ENCODE measurements at places on chromosomes 7 and 10.

- DNase-seq: no peak
Observed at GRCh38 chr7:87345962-87346371, 503 bp downstream of the CROT start.

DNA sequence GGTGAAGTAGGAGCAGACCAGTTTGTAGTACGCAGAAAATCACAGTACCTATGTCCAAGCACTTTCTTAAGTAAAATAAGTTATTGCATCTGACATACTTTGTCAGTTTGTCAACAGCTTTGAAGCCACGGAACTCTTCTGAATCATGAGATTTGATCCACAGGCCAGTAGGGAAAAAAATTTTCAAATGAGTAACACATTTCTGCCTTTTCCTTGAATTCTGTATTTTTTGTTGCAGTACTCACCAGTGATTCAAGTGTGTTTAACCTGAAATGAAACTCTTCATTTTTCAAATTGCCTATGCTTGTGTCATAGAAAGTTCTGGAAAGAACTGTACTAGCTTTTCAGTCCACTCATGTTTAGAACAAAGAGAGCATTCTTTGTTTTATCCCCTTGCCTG is 337.7 kb downstream of the GATA3 start:
- DNase-seq: no peak

GRCh38 chr7:78083476-78084120 is 285.0 kb downstream of the PHTF2 start:
- DNase-seq: no peak

DNA sequence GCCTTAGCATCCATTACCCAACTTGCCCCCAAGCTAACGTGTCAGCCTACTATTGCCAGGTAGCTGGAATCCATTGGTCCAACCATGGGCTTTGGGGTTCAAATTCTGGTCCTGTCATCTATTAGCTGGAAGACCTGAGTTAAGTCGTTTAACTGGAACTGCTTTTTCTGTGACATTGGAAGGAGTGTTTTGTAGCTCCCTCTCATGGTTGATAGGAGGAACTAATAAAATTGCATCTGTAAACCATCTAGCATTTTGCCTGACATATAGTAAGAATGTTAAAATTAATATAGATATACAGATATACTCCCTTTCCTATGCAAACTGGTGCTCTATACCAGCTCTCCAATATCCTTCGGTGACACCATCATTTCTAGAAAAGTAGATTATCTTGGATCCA is 23.8 kb upstream of the SLF2 start:
- no peak for DNase-seq

- DNase-seq: no peak
Observed at GRCh38 chr7:15011289-15011688, 108.7 kb upstream of the DGKB start.

DNA sequence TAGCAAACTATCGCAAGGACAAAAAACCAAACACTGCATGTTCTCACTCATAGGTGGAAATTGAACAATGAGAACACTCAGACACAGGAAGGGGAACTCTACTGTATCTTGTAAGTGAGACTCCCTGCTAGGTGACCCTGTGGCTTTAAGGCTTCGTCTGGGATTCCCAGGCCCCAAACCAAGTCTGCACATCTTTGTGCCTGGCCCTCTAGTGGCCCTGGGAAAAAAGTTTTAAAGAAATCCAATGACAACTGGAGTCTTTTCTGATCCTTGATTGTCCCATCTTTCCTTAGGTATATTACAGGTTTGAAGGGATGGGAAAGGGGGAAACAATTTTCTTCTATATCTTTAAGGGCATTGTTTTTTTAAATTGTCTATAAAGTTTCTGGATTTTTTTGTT is 10.6 kb upstream of the LIPM start:
- DNase-seq: no peak

DNA sequence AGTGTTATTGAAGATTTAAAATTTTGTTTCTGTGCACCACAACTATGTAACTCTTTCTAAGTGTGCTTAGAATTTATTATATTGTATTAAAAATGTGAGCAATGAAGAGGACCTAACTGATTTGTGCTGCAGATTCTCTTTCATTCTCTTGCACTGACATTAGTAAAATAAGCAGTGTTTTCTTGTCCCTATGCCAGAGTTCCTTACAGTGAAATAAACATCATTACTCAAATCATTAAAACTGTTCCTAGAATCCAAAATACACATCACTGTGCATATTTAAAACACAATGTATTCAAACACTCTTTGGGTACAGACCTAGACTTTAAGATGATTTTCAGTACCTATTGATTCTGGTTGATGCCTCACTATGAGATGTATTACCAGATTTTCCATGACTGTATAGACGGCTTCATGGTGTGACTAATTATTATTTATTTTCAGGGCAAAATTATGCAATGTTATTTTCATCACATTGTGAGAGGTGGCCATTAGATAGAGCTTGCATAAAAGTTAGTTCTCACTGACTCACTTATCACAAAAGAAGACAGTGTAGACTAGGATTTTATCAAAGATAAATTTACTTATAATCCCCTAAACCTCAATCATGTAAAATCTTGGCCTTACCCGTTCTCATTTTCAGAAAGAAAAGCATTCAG is 93.4 kb downstream of the PTPRZ1 start:
- no peak for DNase-seq

DNA sequence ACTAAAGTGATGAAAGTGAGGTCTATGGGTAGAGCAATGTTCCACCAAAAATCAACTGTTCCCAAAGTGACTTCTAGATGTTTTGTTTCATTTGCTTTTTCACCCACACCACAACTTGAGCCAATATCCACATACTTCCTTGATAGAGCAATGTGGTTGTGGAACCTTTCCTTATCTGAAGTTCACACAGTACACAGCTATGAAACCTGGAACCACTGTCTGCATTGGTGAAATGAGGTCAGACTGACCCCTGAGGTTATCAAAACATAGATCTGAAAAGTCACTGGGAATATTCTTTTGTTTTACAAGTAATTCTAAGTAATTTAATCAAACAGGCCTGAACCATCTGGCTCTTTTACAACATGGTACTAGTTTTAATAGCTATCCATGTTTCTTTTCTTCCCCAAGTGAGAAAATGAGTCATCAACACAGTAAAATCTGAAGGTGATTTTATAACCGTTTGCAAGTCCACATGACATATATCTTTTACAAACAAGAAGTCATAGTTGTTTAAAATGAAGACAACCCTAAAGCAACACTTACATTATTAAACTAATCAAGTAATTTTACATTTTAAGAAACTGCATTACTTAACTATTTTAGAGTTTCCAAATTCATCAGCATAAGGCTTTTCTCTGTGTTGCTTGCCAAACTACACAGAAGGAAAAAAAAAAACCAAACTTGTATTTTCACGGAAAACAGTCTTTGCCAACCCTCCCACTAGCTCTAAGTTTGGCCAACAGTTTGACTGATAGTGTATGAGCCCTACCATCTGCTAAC is 80.3 kb downstream of the LRRC17 start:
- no peak for DNase-seq

DNA sequence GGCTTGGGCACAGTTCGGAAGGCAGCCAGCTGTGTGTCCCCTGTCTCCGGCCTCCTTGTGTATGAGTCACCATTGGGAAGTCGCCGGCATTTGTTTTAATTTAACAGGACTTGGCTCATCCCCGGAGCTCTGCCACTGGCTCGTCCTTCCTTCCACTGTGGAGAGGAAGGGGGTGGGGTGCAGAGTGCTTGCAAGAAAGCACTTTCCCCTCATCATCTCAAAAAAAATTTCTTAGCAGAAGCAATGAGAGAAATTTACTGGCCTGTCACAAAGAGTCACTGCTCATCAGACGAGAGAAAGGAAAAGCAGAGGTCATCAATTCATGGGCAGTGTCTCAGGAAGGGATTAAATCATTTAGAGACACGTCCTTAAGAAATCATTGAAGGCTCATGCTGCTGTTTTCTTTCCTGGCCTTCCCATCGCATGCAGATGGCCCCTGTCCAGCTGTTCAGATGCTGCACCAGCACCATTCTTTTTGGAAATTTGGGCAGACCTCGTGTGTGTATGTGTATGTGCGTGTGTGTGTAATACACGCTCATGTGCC is 93.3 kb downstream of the BMS1 start:
- no peak for DNase-seq

DNA sequence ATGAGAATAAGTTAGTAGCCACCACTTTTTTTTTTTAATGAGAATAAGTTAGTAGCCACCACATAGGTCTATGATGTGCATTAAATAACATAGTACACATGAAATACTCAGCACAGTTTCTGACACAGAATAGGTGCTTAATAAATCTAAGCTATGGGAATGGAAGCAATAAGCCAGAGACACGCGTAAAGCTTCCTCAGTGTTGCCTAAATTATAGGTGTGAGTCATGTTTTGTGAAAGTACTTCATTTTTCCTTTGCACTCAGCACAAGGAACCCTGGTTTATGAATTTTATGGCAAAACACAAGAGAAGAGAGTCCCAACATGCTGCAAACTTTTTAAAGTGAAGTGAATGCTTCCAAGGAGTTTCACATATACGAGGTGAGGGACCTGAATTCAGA is 267.4 kb downstream of the RNLS start:
- DNase-seq: no peak

GRCh38 chr7:157010588-157011332 is at the start of gene MNX1:
Gene MNX1 (minus strand): TSS chr7:157010663. CDS start chr7:157010350, 313 bp downstream.
- DNase-seq: no peak

DNA sequence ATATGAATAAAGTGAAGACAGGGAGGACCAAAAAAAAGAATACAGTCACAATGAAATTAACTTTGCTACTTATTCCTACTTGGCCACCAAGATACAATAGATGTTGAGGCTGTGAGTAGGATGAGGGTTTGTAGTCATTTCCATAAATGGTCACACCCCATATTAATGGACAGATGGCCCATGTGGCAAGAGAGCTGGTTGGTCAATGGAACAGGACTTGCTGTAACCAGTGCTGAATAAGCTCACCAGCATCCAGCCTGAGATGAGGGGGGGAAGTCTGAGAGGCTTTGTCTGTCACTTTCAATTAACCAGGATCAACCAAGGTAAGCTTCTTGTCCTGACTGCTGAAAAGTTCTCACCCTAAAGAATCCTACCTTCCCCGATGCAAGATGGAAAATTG is 130.4 kb upstream of the KCNMA1 start:
- no peak for DNase-seq

DNA sequence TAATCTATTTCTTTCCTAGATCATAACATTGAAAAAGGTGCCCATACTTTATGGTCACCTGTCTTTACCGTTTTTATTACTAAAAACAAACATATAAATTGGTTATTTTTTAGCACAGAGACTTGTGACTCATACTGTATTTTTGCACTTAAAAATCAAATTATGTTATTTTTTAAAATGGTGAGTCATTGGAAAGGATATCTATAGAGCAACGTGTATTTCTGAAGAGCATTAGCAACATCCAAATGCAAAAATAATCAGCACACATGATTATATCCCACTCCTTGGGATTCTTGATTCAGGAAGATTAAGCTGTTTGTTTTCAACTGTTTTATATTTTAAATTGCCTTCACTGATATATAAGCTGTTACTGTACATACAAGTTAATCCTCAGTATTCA is 40.7 kb upstream of the FMC1 start:
- DNase-seq: no peak

DNA sequence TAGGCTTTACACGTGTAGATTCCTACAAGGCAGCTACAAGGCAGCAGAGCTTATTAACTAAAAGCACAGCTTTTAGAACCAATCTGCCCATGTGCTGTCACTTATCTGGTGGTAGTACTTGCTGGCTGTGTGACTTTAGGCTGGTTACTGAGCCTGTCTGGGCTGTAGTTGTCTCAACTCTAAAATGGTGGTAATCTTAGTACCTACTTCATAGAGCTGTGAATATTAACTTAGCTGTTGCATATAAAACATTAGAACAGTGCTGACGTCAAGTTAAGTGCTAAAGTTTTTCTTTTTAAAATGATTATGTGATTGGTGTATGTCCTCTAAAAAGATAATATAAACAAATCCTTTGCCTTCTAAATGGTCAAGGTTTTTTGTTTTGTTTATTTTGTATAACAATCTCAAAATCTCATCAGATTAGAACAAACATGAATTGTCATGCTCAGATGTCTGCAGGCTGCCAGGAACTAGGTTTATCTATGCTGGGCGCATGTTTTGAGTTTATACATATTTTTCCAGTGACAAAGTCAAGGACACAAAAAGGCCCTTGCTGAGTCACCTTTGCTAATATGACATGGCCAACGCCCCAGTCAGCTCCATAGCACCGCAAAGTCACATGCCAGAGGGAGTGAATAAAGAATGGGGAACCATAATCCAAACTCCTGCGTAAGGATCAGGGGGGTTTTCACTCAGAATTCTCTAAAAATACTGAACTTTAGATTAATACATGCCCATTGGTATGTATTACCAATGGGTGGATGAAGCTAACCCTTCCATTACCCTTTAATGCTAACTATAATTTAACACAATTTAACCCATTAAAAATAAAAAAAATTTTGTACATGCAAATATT is 39.8 kb upstream of the ARL4A start:
- no peak for DNase-seq

- no peak for DNase-seq
Observed at GRCh38 chr7:153835103-153835502, 217.1 kb upstream of the DPP6 start.

DNA sequence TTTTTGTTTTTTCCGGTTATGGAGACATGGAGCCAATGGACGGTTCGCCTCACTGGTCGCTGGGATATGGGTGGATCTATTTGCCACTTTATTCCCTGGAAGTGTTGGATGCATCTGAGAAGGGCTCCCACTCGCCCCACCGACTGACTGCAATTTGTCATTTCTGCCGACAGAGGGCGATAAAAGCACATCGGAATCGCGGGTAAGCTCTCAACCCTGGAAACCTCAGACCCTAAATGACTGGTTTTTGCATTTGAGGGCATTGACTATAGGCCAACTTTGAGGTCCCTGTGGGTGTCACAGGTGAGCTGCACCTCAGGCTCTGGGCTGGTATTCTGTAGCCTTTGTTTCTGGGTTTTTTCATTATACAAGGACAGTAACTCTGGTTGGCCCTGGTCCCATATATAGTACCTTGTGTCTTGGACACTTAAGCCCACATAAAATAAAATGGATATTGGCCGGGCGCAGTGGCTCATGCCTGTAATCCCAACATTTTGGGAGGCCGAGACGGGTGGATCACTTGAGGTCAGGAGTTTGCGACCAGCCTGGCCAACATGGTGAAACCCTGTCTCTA is 11.9 kb upstream of the OPALIN start:
- DNase-seq: no peak

DNA sequence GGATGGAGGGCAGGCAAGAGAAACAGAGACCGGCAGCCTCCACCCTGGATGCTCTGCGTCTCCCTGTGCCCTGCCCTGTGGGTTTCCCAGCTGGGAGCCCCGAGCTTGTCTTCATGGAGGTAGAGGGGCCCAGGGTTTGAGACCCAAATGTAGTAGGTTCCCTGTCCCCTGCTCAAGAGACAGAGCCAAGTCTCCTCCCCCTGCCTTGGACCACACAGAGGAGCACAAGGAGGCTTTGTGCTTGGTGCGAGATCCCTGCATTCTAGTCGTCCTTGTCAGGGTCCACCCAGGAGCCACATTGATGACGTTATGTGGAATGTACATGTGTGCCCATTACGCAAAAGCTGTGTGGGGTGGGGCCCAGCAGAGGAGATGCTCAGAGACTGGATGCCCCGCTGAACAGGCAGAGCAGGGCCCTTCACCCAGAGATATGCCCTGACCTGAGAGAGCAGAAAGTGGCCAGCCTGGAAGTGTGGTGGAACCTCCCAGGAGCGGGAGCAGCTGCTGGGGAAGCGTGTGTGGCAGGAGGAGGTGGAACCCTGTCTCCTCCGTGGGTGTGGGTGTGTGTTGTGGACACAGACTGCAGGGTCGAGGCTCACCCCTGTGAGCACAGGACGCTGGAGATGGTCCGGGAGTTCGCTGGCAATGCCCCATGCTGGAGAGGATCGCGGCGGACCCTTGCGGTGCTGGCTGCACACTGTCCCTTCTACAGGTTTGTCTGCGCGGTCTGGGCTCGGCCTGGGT is 39.3 kb downstream of the VWA2 start:
- DNase-seq: no peak
